Progenitor cell of endocrine pancreas (in vitro differentiated cells): ENCODE measurements at places on chromosomes 16 and 17. TPM values are rescaled to one million over a fixed set of nuclear protein-coding genes. Genes with fewer than 3 reads are reported as not detected.

The ZFP3 gene
- total RNA-seq, result 0.98 and 1.3 TPM in 2 replicates

DNA sequence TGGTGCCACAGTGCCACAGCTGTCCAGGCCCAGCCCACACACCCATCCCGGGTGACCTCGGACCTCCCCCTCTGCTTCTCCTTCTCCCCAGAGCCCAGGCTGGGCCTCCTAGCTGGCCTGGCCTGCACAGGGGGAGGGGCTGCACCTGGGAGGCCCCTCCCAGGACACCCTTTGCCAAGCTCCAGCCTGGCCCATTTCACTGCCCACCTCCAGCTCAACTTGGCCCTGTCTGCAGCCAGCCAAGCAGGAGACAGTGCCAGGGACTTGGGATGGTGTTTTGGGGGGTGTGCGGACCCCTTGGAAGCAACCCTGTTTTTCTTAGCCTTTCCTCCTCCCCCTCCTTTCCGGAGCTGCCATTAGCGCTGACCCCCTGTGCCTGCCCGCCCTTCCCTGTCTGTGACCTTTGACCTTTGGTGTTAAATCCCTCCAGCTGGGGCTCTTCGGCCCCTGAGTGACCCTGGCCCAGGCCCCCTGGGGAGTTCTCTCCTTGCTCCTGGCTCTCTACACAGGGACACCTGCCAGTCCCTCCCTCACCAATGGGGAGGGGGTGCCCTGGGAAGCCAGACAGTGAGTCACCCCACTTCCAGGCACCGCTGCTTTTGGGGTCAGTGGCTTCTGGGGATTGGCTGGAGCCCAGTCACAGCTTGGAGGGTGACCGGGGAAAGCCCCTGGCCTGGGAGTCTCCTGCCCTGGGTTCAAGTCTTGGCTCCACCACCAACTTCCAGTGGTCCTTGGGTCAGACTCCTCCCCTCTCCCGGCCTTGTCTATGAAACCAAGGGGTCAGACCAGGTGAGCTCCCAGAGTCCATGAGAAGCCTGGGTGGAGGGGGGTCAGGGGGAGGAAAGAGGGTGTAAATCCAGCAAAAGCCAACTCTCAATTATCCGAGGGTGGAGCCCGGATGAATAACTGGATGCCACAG is 1.9 kb downstream of the GLIS2 start:
- H3K27me3 ChIP-seq, result no peaks in the 10 kb centered on the region
- peak overlapping the region; percentile 81 for H3K4me3 ChIP-seq
- DNase-seq, result no peak
- no peaks in the 10 kb centered on the region for H3K36me3 ChIP-seq
- H3K4me1 ChIP-seq, result peaks cover 10% of the 10 kb centered on the region

GRCh38 chr17:28093999-28094716 is 51.7 kb downstream of the NLK start:
- no peak overlapping the region for H3K4me3 ChIP-seq
- H3K27ac ChIP-seq, result no peak overlapping the region
- peaks cover 7% of the 10 kb centered on the region for H3K36me3 ChIP-seq
- H3K4me1 ChIP-seq, result peaks cover 20% of the 10 kb centered on the region

The CXCL16 gene
- total RNA-seq, result 4.0 and 4.3 TPM in 2 replicates

DNA sequence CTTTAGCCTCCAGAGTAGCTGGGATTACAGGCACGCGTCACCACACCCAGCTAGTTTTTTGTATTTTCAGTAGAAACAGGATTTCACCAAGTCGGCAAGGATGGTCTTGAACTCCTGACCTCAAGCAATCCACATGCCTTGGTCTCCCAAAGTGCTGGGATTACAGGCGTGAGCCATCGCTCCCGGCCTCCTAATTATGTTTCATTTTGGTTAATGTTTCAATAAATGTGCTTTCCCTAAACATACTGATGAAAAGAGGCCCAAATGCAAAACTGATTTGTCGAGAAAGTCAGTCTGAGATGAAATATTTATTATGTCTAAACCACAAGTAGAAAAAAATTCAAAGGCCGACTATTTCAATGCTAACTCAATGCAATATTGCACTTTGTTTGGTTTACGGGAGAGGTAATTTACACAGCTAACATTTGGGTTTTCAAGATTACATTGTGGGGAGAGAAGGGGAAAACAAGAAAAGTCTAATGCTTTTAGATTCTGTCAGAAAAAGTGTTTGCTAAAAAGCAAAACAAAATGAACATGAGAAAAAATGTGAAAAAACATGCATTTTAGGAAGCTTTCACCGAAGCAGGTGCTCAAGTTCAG is 9.8 kb downstream of the STAT3 start:
- H3K27ac ChIP-seq, result peak overlapping the region; percentile 65
- H3K4me1 ChIP-seq, result peaks cover 17% of the 10 kb centered on the region
- DNase-seq, result no peak
- H3K27me3 ChIP-seq, result no peaks in the 10 kb centered on the region

DNA sequence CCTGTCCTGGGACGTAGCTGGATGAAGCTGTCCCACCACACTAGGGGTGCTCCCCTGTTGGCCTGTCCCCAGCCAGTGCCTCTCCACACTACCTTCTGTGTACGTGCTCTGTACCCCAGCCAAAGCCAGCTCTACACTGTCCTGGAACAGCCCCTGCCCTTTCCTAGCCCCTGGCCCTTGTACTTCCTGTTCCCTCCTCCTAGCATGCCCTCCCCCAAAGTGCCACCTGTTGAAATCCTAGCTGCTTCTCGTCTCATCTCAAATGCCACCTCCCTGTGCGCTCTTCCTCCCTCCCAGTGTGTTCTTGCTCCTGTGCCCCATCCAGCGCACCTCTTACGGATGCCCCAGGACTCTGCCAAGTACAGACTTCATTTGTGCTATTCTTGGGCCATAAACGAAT is 33.5 kb downstream of the IRX3 start:
- no peak for DNase-seq
- H3K36me3 ChIP-seq, result no peaks in the 10 kb centered on the region
- peaks cover 14% of the 10 kb centered on the region for H3K27me3 ChIP-seq
- H3K27ac ChIP-seq, result no peak overlapping the region

- peaks cover 4% of the 10 kb centered on the region for H3K36me3 ChIP-seq
- peaks cover 6% of the 10 kb centered on the region for H3K27me3 ChIP-seq
- H3K4me1 ChIP-seq, result peaks cover 17% of the 10 kb centered on the region
- no peak for DNase-seq
- H3K4me3 ChIP-seq, result no peak overlapping the region
Measured at GRCh38 chr17:81405411-81405872, 10.2 kb downstream of the BAHCC1 start.

DNA sequence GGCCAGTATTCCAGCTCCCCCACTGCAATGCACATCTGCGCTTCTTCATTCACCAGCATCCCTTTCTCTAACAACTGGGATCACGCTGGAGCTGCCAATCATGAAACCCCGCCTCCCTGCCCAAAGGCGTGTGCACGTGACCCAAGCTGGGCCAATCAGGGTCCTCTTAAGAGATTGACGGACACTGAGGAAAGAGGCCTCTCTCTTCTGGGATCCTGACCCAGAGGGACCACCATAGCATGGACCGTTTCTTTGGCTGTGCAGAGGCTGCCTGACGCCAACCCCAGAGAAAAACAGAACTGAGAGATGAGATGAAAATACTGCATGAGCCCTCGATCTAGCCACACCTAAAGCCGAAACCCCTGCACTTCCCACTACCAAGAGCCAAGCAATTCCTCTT is 32.0 kb downstream of the COTL1 start:
- no peaks in the 10 kb centered on the region for H3K27me3 ChIP-seq
- no peak overlapping the region for H3K27ac ChIP-seq
- no peaks in the 10 kb centered on the region for H3K36me3 ChIP-seq

DNA sequence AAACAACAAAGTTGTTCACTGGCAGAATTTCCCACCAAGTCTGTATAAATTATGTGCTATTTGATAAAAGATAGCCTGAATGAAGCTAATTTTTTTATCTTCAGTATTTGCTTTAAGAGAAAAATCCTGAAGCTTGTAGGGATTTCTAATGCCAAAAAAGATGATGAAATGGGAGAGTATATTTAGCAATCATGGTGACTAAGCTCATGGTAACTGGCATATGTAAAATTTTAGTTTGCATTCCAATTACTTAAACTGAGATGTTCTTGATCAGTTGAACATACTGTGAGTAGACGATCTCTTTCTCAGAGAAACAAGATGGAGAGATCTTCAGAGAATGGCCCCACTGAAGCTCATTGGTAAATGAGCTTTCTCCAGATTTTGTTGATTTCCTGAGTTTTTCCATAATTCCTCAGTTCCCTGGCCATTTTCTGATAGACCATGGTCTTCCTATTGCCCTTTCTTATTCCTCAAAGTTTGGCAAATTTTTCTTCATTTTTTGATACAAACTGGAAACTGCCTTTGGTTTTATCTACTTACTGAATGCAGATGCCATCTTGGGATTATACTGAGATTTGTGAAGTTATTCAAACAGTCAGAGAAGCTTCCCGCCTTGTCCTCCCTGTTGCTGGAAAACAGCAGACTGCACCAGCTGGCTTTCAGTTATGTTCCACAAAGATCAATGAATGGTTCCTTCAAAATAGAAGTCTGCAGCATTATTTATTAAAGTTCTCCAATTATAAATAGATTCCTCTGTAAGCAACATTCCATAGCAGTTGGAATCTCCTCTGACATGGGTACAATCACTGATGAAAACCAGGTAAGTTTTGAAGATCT is 68.3 kb upstream of the ALOX12 start:
- no peaks in the 10 kb centered on the region for H3K4me1 ChIP-seq
- H3K27me3 ChIP-seq, result peaks cover 15% of the 10 kb centered on the region
- H3K27ac ChIP-seq, result no peak overlapping the region
- DNase-seq, result no peak
- H3K36me3 ChIP-seq, result peaks cover 9% of the 10 kb centered on the region

DNA sequence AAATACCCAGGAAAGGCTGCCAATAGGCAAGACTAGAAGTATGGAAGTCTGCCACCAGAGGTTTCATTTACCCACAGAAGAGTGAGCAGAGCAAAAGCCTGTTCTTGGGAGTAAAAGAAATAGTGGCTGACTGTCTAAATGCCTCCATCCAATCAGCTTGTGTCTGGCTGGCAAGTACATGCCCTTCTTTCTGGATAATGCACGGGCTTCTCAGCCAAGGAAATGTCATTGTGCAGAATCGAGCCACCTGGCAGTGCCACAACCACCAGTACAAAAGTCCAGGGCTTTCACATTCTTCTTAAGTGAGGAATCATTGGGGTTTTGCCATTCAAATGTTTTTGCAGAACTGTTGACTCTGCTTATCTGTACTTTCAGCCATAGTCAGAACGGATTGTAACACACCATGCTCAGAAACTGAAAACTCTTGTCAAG is 10.1 kb upstream of the ERCC4 start:
- peaks cover 3% of the 10 kb centered on the region for H3K27me3 ChIP-seq
- H3K27ac ChIP-seq, result peak overlapping the region; percentile 50
- peaks cover 5% of the 10 kb centered on the region for H3K4me1 ChIP-seq
- DNase-seq, result no peak
- H3K4me3 ChIP-seq, result no peak overlapping the region

The DLG4 gene
- 46.3 and 48.6 TPM in 2 replicates for total RNA-seq

DNA sequence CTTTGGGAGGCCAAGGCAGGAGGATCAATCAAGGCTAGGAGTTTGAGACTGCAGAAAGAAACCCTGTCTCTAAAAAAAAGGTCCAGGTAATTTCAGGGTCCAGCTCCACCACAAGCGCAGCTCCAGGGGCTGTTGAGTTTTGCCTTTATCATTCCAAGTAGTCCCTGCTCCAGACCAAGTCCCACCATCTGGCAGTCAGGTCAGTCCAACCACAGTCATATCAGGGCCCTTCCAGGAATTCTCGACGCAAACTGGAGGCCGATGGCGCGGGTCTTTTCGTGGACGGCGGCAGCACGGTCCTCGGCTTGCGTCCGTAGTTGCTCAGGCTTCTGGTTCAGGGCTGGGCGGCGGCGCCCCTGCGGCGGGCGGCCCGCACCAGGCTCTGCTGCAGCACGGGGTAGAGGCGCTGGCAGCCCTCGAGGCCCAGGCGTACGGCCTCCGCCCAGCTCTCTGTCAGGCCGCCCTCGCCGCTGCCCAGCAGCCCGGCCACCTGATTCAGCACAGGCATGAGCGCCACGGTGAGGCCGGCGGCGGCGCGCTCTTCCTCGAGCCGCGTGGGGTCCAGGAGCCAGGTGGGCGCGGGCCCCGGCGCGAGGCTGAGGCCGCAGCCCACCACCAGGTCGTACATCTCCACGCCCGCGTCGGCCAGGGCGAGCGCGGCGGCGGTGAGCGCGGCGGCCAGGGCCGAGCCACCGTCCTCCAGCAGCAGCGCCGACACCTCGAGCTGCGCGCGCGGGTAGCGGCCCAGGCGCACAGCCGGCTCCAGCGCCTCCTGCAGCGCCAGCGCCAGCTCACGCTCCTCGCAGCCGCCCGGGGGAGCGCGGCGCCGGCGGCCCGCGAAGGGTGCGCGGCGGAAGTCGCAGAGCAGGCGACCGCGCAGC is 752 bp downstream of the EXOSC6 start:
- DNase-seq, result no peak
- H3K4me1 ChIP-seq, result peaks cover 6% of the 10 kb centered on the region
- H3K27me3 ChIP-seq, result no peaks in the 10 kb centered on the region
- H3K4me3 ChIP-seq, result peak overlapping the region; percentile 74

DNA sequence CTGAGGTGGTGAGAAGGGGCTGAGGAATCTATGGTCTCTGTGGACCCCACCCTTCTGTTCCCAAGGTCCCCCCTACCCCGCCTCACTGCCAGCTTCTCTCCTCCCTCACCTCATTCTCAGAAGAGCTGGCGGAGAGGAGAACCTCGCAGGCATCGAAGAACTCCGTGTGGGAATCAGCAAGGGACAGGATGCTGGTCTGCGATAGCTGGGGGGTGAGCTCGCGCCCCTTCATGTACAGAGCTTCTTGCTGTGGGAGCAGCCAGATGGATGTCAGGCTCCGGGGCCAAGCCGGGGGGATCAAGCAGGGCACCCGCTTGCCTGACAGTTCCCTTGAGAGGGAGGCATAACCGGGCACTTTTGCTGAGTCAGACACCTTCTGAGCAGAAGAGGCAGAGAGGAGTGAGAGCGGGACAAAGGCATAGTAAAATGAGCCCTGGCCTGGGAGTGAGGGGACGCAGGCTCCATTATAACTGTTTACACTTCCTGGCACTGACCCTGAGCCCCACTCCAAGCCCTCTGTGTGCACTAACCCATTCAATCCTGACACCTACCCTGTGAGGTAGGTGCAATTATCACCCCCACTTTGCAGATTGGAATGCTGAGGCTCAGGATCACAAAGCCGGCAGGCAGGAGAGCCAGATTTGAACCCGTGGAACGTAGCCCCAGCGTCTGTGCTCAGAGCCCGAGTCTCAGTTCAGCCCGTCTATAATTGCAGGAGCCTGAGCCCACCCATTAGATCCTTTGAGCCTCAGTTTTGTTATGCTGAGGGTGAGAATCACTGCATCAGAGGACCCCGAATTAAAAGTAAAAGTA is 6.3 kb downstream of the OSBPL7 start:
- no peak overlapping the region for H3K4me3 ChIP-seq
- no peaks in the 10 kb centered on the region for H3K27me3 ChIP-seq
- peaks cover 6% of the 10 kb centered on the region for H3K36me3 ChIP-seq
- H3K4me1 ChIP-seq, result peaks cover 18% of the 10 kb centered on the region
- DNase-seq, result no peak
- no peak overlapping the region for H3K27ac ChIP-seq

DNA sequence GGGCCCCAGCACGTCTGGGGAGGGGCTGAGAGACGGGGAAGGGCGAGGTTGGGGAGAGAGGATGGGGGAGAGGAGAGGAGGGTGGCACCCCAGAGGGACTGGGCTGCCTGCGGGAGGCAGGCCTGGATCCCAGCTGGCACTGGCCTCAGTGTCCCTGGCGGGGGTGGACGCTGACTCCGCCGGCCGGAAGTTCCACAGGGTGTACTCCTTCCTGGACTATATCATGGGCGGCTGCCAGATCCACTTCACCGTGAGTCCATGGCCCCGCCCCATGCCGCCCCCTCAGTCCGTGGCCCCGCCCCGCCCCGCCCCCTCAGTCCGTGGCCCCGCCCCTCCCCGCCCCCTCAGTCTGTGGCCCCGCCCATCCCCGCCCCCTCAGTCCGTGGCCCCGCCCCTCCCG is 11.3 kb downstream of the CPNE7 start:
- no peaks in the 10 kb centered on the region for H3K27me3 ChIP-seq
- no peaks in the 10 kb centered on the region for H3K4me1 ChIP-seq
- no peak overlapping the region for H3K4me3 ChIP-seq
- no peaks in the 10 kb centered on the region for H3K36me3 ChIP-seq
- no peak overlapping the region for H3K27ac ChIP-seq
- DNase-seq, result no peak
